Breast epithelium (tissue), 4 donors: ENCODE measurements at places on chromosomes 1 and 21. TPM values are rescaled to one million over a fixed set of nuclear protein-coding genes. Genes with fewer than 3 reads are reported as not detected.

WDR64 gene
- not detected for total RNA-seq

S1PR1 gene
- total RNA-seq, result 28.2 TPM

GRCh38 chr1:198641501-198641900, 2.7 kb downstream of the PTPRC start:
- no peak for DNase-seq

GRCh38 chr1:7346600-7347570, 424.2 kb upstream of the VAMP3 start:
- no peak for DNase-seq

- DNase-seq, result no peak
These were observed 58.9 kb downstream of the DIPK1A start for GRCh38 chr1:92902406-92902744.

GRCh38 chr1:74812180-74812541, 79.2 kb downstream of the TYW3 start:
- no peak for DNase-seq

GRCh38 chr1:241800640-241801039, 47.4 kb upstream of the EXO1 start:
- DNase-seq, result no peak
